ENCODE measurements at places on chromosomes 4 and X.

- DNase-seq = no peak
These were observed 5.1 kb downstream of the TENM3 start for GRCh38 chr4:182248295-182248694.

DNA sequence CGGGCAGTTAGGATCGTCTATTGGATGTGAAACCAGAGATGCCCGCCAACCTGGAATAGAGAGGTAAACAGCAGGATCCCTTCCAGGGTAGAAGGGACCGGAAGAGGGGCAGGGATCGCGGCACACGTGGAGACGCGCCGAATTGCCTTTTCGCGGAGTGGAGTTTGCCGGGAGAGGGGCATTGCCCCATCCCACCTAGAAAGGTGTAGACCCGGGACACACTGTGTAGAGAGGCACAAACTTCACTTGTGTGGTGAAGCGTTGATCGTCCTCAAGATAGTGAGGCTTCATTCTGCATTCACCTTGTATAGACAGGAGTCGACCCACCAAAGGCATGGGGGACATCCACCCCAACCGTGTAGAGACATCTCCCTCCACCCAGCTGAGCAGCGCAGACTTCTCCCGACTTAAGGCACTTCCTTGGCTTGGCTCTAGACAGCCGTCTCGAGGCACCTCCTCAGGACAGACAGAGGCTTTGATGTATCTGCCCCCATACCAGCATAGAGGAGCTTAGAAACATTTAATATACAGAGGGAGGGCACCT, 410 bp downstream of the GNL3L start:
- DNase-seq = no peak

GRCh38 chr4:169407217-169407845, 136.6 kb upstream of the SH3RF1 start:
- DNase-seq = no peak

GRCh38 chrX:24002167-24002566, 24.8 kb downstream of the KLHL15 start:
- no peak for DNase-seq

GRCh38 chr4:13126976-13127910, 356.9 kb downstream of the RAB28 start:
- DNase-seq = no peak

DNA sequence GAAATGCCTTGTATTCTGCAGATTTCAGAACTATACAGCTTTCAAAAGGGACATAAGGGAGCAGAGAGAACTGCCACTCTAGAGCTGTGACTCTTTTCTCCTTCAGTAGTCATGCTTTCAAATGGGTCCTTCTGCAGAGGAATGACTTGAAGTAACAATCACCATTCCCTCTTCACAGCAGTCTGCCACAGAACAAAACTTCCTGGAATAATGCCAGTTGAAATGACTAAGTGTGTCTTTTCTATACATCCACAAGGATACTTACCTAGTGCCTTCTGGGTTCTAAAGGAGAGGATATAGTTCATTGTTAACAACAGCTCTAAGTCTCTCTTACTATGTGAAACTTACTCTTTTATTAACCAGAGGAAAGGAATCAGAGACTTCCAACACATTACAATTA, 515.4 kb upstream of the ATOH1 start:
- no peak for DNase-seq

DNA sequence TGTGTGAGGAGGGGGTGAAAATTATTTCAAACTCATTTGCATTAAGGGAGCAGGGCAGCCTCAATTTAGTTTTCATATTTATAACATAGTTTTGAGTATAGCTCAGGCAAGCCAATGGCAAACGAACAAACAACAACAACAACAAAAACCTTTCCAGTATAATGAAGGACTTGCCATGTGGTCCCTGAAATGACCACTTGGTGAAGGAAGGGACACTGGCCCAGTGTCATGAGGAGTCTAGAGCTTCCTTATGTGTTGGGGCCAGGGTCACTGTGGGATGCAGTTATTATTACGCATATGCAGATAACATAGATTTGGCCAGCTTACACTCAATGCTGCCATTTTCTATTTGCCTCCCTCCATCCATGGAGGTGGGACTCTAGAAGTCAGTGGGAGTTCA, 23.3 kb downstream of the NKX3-2 start:
- no peak for DNase-seq
